ELR (cell line): ENCODE measurements at places on chromosomes 2 and 18.

DNA sequence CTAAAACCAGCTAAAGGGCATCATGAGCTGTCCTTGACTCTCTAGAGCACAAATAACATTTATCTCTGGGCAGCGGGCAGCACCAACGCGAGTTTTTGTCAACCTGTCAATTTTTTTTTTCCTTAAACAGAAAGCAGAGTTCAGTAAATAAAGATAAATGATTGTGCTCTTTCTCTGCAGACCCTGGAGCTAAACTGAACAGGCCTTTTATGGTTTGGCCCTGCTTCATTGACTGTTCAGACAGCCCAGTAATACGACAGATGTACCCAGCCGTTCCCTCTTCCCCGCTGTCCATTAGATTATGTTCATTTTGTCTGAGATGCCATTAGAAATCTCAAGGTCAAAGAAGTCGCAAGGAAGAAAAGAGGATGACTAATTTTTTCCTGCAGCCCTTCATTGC, 280.5 kb upstream of the PIK3C3 start:
- DNase-seq = no peak

GRCh38 chr2:145975406-145975805, 1455.5 kb upstream of the ZEB2 start:
- DNase-seq = no peak

- peak; percentile 7 for DNase-seq
Observed at GRCh38 chr2:187302116-187302515, 145.9 kb downstream of the CALCRL start.

- peak; percentile 31 for DNase-seq
Observed at GRCh38 chr2:37365669-37366068, 21.2 kb downstream of the QPCT start.

DNA sequence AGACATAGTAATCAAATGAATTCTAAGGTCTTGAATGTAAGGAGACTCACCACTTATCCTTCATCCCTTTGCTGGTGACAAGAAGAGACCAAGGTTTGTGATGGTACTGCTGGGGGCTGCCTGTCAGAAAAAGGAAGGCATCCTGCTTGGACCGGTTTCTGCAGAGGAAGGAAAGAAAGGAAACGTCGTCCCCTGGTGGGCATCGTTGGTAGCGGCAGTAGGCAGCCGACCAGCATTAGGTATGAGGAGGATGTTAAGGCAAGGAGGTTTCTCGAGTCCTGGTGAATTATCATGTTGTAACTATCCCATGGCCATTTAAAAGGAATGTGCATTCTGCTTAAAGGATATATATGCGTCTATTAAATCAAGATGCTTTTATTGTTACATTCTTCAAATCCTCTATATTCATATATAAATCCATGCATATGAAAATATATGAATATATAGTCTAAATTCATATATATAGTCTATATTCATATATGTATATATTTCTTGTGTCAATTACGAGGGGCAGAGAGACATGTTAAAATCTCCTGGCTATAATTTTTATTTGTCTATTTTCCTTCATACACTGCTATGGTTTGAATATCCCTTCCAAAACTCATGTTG, 94.4 kb upstream of the TGFA start:
- DNase-seq = peak; percentile 68

DNA sequence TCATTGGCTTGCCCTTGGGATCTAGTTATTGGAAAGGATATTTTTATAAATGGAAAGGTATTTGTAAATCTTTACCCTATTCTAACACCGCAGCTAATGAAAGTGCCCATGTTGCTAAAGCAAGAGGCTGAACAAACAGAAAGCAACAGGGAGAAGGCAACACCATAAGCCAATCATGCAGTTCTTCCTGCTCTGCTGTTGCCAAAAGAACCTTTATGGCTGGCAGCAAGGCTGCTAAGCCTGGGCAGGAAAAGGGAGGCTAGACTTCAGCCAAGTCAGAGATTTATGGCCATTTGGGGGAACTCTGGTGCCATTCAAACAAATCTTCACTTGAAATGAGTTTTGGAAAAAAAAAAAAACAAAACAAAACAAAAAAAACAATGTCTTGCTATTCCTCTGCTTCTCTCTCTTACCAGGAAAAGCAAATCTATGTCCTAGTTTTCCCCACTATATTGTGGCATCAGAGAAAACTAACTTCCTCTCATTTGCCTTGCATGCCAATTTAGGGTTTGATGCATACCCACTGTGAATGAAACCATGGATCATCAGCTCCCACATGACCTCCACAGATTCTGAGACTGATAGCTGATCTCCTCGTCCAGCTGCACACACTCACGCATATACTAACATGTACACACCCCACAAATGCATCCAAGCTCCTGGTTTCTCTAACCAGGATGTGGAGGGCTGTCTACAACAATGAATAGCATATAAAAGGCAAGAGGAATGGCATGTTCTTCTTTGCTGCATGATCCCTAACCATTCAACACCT, 179.3 kb downstream of the C1D start:
- DNase-seq = no peak

DNA sequence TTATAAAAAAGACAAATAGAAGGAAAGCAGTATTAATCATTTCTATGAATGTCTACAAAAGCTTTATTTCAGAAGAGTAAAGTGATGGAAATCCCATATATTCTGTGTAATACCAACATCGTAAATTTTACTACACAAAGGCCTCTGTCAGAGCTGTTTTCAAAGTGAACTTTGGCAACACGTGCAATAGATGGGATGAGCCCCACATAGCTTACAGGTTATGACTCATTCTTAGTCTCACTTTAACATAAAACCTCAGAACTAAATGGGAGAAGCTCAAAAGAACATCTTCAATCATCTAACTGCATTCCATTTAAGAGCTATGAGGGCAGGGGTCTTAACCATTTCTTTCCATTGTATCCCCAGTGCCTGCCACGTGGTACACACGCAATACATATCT, 11.5 kb downstream of the VPS4B start:
- DNase-seq = peak; percentile 89
